ENCODE measurements at places on chromosomes 2 and 18. TPM values are rescaled to one million over a fixed set of nuclear protein-coding genes. Genes with fewer than 3 reads are reported as not detected.

DNA sequence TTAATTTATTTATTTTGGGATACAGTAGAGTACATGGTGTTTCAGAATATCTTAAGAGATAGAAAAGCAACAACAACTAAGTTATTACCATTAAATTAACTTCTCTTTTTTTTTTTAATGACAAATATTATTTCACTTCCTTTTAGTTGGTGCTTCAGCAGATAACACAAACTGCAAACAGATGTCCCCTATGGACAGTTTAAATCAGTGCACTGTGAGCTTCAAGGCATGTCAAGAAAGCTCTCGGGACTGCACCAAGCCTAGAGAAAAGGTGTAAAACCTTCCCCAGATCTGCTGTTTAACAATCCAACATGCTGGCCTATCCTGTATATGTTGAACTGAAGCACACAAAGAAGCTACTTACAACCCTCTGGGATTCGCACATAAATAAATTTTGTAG lies 122.7 kb downstream of the TCF4 start:
- DNase-seq: no peak
- H3K27ac ChIP-seq: no peak overlapping the region
- H3K4me1 ChIP-seq: peaks cover 12% of the 10 kb centered on the region
- H3K36me3 ChIP-seq: no peaks in the 10 kb centered on the region
- no peak overlapping the region for H3K4me3 ChIP-seq

DNA sequence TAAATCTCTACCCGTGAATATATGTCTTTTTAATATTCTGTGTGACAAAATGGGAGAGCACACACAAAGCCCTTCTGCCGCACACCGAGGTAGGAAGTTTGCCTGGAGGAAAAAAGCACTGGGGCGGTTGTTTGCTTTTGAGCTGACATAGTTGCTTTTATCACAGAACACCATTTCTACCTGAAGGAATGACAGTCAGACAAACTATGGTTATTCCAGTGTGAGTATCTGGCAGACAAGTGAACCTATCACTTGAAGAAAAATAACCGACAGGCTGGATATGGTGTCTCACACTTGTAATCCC lies 67.6 kb upstream of the SERTAD2 start:
- no peaks in the 10 kb centered on the region for H3K27me3 ChIP-seq
- H3K27ac ChIP-seq: no peak overlapping the region
- no peaks in the 10 kb centered on the region for H3K36me3 ChIP-seq
- no peaks in the 10 kb centered on the region for H3K4me1 ChIP-seq

DNA sequence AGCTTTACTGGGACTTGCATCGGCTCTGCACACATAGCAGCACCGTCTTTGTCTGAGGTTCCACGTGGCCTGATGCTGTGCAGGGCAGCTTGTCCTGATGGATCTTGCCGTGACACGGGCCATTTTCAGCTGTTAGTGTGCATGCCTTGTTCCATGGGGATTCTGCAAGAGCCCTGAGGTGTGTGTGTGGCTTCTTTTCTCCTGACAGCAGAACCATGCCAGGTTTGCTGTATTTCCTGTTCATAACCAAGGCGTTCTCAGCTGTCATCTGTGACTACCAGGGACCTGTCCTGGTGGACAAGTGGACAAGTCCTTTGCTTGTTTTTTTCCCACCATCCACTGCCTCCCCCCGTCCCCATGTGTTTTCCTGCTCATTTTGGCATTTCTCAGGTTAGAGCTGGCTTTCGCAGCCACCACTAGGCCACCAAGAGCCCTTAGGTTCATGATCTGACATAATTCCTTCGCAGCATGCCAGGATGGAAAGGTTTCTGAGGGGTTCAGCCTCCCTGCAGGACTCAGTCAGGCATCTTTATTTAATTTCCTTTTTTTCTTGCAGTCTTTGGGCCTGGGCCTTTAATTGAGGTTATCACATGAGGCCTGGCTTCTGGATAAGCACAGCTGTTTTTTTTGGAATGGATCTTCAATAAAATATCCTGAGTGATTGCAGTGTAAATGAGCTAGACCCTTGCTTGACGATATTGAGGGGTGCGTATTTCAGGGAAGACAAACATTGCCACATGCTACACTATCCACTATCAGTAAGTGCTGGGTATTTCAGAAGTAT lies 139.4 kb downstream of the NCK2 start:
- peak overlapping the region; percentile 5 for H3K27ac ChIP-seq
- DNase-seq: no peak
- no peak overlapping the region for H3K4me3 ChIP-seq
- no peaks in the 10 kb centered on the region for H3K27me3 ChIP-seq
- H3K36me3 ChIP-seq: peaks cover 7% of the 10 kb centered on the region

DNA sequence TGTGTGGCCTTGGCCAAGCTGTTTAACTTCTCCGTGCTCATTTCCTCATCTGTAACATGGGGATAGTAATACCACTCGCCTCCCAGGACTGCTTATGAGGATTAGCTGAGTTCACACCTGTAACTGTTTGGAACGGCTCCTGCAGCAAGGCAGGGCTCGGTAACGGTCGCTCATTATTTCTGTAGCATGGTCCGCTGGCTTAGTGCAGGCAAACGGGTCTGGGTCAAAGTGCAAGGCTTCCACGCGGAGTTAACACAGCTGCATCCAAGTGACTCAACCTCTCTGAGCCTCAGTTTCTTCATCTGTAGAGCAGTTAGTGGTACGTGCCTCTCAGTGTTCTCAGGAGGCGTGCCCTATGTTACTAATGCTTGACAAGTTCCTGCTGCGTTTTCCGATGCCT lies 94.3 kb upstream of the YWHAQ start:
- H3K27ac ChIP-seq: no peak overlapping the region
- H3K4me3 ChIP-seq: no peak overlapping the region
- H3K4me1 ChIP-seq: no peaks in the 10 kb centered on the region
- H3K27me3 ChIP-seq: no peaks in the 10 kb centered on the region

DNA sequence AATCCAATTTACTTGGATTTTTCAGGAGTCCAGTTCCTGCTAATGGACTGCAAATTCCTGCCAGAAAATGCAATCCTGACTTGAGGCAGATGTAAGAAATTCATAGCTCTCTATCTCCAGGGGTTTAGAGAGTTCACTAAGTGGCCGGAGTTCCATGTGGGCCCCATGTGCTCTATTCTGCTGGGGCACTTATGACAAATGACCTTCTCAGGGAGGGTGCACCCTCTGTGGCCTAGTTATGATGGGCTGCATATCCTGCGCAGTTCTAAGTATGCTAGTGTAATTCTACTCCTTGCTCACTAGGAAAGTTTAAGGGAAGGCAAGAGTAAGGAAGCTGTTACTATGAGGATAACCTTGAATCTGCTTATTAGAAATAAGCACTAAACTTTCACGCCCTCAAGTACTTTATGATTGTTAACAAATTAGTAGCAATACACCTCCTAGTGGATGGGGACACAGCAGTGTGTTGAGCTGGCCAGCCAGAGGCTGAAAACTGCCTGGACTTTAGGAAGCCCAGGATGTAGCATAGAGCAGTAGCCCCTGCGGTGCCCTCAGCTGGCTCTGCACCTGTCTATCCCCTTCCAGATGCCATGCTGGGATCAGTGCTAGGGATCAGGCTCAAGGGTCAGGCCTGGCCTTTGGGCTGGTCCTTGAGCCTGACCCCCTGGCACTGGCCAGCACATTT lies 14.4 kb downstream of the SMYD1 start:
- no peaks in the 10 kb centered on the region for H3K27me3 ChIP-seq
- no peaks in the 10 kb centered on the region for H3K36me3 ChIP-seq
- H3K4me1 ChIP-seq: no peaks in the 10 kb centered on the region
- DNase-seq: no peak

DNA sequence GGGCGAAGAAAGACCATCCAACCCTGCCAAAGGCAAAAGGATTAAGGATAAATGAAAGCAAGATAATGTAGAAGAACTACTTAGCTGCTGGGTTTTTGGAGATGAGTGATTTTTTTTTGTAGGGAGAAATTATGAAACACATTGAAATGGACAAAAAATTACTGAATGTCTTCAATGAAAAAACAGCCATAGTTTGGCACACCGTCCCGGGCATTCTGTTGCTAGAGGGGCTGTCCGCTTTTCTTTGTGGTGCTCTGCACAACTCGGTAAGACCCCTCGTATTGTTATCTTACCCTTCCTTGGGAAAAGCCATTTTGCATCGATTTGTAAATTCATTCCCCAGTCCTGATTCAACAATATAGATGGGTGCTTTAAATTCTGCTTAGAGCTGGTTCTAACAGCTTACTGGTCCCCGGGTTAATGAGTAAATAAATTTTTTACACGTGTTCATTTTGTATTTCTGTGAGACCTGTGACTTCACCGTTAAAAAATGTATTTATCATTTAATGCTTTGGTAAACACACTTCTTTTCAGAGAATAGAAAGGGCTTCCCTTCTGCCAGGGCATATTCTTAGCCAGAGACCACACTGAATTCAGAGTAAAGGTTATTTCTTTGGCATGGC lies 912 bp upstream of the LAPTM4A start:
- peak overlapping the region; percentile 97 for H3K27ac ChIP-seq
- H3K4me1 ChIP-seq: peaks cover 31% of the 10 kb centered on the region
- DNase-seq: no peak
- H3K36me3 ChIP-seq: no peaks in the 10 kb centered on the region

- no peak overlapping the region for H3K27ac ChIP-seq
- H3K27me3 ChIP-seq: no peaks in the 10 kb centered on the region
- no peaks in the 10 kb centered on the region for H3K4me1 ChIP-seq
- H3K4me3 ChIP-seq: no peak overlapping the region
- DNase-seq: no peak
- no peaks in the 10 kb centered on the region for H3K36me3 ChIP-seq
Observed at GRCh38 chr2:26674771-26675170, 17.8 kb upstream of the KCNK3 start.

GRCh38 chr18:59577386-59577655 lies 119.9 kb downstream of the CCBE1 start:
- H3K4me3 ChIP-seq: no peak overlapping the region
- H3K36me3 ChIP-seq: no peaks in the 10 kb centered on the region
- H3K27me3 ChIP-seq: no peaks in the 10 kb centered on the region
- no peak overlapping the region for H3K27ac ChIP-seq
- H3K4me1 ChIP-seq: peaks cover 5% of the 10 kb centered on the region

DNA sequence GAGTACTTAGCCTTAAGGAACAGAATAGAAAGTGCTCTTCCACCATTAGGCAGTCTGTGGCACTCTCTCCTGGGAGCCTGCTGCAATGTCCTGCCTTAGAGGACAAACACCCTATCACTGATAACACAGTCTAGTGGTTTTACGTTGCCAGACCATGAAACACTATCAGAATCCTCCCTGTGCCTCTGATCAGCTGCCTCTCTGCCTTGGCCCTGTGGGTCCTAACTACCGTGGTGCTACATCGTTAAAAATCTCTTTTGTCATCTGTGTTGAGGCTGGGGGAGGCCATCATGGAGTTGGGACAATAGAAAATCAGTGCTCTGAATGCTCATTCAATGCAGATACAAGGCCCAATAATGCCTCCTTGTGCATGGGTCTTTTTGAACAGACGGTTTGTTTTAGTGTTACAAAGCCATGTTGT lies 11.9 kb upstream of the APCDD1 start:
- DNase-seq: no peak
- H3K27ac ChIP-seq: no peak overlapping the region
- no peaks in the 10 kb centered on the region for H3K27me3 ChIP-seq
- H3K36me3 ChIP-seq: no peaks in the 10 kb centered on the region

DNA sequence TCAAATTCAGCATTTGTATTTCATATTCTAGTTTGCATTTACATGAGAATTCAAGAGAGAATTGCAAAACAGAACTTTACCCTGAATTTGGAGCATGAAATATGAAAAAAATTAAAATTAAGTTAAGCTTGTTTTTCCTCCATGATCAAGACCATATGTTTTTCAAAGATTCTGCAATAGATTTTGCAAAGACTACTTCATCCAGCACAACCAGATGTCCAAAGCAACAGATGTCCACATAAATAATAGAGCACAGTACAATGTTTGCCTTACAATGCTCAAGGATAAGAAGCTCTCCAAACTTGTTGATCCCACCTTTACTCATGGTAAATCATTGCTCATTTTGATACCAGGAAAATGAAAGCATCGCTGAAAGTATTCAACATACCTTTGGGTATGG lies 25.6 kb downstream of the FAP start:
- no peak overlapping the region for H3K4me3 ChIP-seq
- no peaks in the 10 kb centered on the region for H3K4me1 ChIP-seq

- no peak for DNase-seq
- H3K36me3 ChIP-seq: no peaks in the 10 kb centered on the region
- no peak overlapping the region for H3K27ac ChIP-seq
- H3K27me3 ChIP-seq: no peaks in the 10 kb centered on the region
Observed at GRCh38 chr2:228094377-228094921, 87.0 kb downstream of the SPHKAP start.

DNA sequence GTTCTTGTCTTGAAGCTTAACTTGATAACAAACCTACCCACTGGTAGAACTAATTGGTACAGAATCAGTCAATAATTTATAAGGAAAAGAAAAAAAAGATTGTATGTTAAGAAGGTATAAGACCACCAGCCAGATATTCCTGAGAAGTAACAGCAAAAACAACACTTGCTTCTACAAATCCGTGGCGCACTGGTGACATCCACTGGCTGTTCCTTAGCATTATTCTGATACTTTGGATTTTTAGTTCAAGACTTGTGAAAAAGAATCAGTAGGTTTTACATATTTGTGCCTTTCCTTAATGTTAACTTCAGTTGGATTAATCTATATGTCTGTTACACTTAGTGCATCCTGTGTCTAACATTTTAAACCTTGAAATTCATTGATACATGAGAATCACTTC lies 141.8 kb downstream of the GRB14 start:
- no peak overlapping the region for H3K4me3 ChIP-seq
- H3K4me1 ChIP-seq: no peaks in the 10 kb centered on the region
- H3K27me3 ChIP-seq: no peaks in the 10 kb centered on the region
- peak; percentile 17 for DNase-seq

- no peak overlapping the region for H3K4me3 ChIP-seq
- H3K4me1 ChIP-seq: peaks cover 15% of the 10 kb centered on the region
- no peaks in the 10 kb centered on the region for H3K36me3 ChIP-seq
Observed at GRCh38 chr2:176285321-176285720, 16.1 kb downstream of the MTX2 start.

- no peak for DNase-seq
- no peak overlapping the region for H3K4me3 ChIP-seq
- no peaks in the 10 kb centered on the region for H3K36me3 ChIP-seq
- no peak overlapping the region for H3K27ac ChIP-seq
- no peaks in the 10 kb centered on the region for H3K4me1 ChIP-seq
Observed at GRCh38 chr2:127043367-127044164, 63.4 kb downstream of the BIN1 start.

GRCh38 chr18:61841706-61842105 lies 51.1 kb downstream of the RNF152 start:
- H3K27ac ChIP-seq: no peak overlapping the region
- H3K4me3 ChIP-seq: no peak overlapping the region
- no peaks in the 10 kb centered on the region for H3K4me1 ChIP-seq
- H3K36me3 ChIP-seq: no peaks in the 10 kb centered on the region
- H3K27me3 ChIP-seq: no peaks in the 10 kb centered on the region

GRCh38 chr2:140918426-140918825 lies 1212.4 kb downstream of the LRP1B start:
- DNase-seq: no peak
- H3K4me1 ChIP-seq: no peaks in the 10 kb centered on the region
- H3K36me3 ChIP-seq: no peaks in the 10 kb centered on the region
- H3K27ac ChIP-seq: no peak overlapping the region
- H3K27me3 ChIP-seq: no peaks in the 10 kb centered on the region

The SLC11A1 gene
- 1.1 TPM for total RNA-seq

The CGREF1 gene
- total RNA-seq: 4.7 TPM

Measured in adrenal gland (tissue), 19 donors.